SK-N-SH (cell line): ENCODE measurements at places on chromosomes 2 and 18. TPM values are rescaled to one million over a fixed set of nuclear protein-coding genes. Genes with fewer than 3 reads are reported as not detected.

- no peak for DNase-seq
Measured at GRCh38 chr2:190576573-190576972, 42.1 kb upstream of the NEMP2 start.

The SAG gene
- not detected in 2 replicates for polyA plus RNA-seq

The PAX3 gene
- not detected in 2 replicates for polyA plus RNA-seq

DNA sequence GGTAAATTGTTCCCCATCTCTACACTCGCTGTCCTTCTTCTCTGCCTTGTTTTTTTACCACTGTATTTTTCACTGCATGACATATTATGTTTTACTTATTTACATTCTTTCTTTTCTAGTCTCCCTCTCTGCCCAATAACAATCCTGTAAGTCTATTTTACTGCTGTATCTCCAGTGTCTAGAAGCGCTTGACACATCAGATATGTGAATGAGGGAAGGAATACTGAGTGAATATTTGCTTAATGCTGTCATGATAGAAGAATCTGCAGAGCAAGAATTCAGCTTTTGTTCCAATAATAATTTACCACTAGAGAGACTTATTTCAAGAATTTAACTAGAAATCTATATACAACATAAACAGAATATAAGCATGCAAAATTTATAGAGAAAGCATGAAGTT is 99.5 kb downstream of the GALNT13 start:
- DNase-seq = no peak

- DNase-seq = no peak
Measured at GRCh38 chr2:104233591-104233990, 620.3 kb upstream of the POU3F3 start.

DNA sequence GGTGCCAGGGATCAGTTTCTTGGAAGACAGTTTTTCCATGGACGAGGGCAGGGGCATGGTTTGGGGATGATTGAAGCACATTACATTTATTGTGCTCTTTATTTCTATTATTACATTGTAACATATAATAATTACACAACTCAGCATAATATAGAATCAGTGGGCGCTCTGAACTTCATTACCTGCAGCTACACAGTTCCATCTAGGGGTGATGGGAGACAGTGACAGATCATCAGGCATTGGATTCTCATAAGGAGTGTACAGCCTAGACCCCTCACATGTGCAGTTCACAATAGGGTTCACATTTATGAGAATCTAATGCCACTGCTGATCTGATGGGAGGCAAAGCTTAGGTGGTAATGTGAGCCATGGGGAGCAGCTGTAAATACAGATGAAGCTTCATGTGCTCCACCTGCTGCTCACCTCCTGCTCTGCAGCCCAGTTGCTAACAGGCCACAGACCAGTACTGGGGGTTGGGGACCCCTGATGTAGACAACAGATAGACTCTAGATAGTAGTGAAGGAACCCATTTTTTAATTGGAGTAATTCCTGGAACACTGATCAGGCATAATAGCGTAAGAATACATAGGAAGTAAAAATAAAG is 41.5 kb upstream of the MC4R start:
- no peak for DNase-seq

The LCLAT1 gene
- polyA plus RNA-seq = 6.9 and 7.3 TPM in 2 replicates

The NCOA1 gene
- 10.7 and 13.1 TPM in 2 replicates for polyA plus RNA-seq

The LBH gene
- 22.8 and 26.4 TPM in 2 replicates for polyA plus RNA-seq

The MTLN gene
- polyA plus RNA-seq = 39.1 and 45.6 TPM in 2 replicates
